T-helper 9 cell (primary cell): ENCODE measurements at places on chromosomes 6 and 20.

- no peak for DNase-seq
These were observed 98.5 kb downstream of the QKI start for GRCh38 chr6:163513003-163513402.

- DNase-seq, result no peak
These were observed 17.3 kb upstream of the CCDC167 start for GRCh38 chr6:37516920-37517405.

- no peak for DNase-seq
These were observed 40.4 kb downstream of the MAN1A1 start for GRCh38 chr6:119308991-119309657.

GRCh38 chr20:16040742-16041141, 532.5 kb downstream of the KIF16B start:
- no peak for DNase-seq

DNA sequence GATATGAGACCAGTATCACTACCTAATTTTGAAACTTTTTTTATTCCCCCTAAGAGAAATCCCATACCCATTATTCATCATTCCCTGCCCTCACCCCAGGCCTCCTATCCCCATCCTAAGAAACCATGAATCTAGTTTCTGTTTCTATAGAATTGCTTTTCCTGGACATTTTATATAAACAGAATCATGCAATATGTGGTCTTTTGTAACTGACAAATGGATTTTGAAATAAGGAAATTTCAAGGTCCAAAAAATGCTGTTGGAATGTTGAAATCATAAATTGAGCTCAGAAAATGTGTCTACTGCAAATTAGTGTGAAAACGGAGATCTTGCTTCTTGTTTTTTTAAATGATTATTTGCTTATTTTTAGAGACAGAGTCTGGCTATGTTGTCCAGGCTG, 25.1 kb downstream of the RNF217 start:
- DNase-seq, result no peak

- no peak for DNase-seq
These were observed 22.7 kb upstream of the RNF8 start for GRCh38 chr6:37331047-37331446.

GRCh38 chr6:139625998-139626975, 251.8 kb upstream of the CITED2 start:
- DNase-seq, result no peak

DNA sequence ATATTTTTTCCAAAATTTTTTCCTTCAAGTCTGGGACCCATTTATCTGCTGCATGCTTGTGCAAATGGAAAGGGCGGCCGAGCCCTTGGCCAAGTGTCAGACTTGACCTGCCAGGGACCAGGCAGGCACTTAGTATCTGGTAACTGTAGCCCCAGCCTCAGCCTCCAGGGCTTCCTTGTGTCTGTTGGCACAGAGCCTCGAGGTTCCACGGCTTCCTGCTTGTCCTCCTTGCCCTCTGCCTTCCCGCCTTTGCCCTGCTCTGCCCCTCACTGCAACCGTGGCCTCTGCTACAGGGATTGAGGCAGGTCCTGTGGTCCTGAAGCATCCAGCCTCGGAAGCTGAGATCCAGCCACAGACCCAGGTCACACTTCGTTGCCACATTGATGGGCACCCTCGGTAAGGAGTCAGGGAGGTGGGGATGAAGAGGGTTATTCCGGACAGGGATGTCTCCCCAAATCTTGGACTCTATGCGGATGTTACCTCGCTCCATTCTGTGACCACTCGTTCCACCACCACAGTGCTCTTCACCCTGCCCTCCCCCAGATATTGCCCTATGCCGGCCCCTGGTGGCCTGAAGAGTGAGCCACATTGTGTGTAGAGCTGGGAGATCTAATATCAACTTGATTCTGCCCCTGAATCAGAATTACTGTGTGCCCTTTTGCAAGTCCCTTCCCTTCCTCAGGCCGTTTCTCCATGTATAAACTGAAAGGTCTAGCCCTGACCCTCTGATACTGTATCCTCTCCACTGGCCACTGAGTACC, 41.5 kb upstream of the SRF start:
- no peak for DNase-seq

- DNase-seq, result no peak
These were observed 35.3 kb downstream of the TFAP2B start for GRCh38 chr6:50853939-50854338.

DNA sequence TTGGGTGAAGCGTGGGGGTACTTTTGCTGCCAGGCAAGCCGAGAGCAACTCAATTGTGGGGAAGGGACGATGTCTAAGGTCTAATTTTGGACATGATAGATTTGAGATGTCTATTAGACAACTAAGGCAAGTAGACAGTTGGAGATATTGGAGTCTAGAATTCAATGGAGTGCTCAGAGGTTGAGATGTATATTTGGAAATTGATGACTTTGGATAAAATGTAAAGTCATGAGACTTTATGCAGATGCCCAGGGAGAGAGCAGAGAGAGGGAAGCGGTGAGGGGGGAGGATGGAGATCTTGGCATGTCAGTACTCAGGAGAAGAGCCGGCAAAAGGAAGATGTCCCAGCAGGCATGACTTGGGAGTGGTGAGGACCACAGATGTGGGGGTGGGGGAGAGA, 6.9 kb downstream of the MYLK2 start:
- no peak for DNase-seq

DNA sequence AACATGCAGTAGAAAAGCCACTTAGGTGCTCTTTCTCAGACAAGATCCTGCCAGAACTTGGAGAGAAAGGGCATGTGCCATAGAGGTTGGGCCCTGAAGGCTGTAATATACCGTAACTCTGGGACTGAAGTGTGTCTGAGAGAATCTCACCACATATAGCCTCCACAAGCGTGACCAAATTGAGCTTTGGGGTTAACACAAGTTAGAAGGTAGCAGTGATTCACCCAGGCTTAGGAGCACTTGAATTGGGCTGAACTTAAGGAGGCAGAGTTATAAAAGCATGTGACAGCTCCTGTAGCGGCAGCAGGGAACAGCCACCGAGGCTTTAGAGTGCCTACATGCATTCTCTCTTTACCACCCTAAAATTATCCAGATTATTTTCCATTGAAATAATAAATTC, 361.6 kb downstream of the PHF3 start:
- DNase-seq, result no peak

DNA sequence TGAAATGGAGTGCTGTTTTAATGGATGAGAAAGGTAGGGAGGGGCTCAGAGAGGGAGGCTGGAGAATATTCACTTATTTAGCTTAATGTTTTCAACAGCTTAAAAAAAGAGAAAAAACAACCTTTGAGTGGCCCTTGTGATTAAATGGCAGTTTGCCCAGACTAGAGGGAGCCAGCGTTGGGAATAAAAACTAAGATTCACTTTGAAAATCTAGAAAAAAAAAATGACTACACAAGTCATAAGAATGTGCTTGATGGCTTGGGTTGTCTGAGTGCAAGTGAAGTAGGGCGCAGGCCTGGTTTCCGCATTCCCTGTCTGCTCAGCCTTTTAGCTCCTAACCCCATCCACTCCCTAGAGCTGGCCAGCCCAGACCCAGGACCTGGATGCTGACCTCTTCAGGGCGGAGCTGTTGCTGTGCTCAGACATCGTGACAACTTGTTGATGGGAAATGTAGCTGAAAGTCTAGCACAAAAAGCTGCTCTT, 28.9 kb downstream of the UTRN start:
- no peak for DNase-seq

- DNase-seq, result no peak
These were observed 95.0 kb downstream of the AK9 start for GRCh38 chr6:109595998-109596397.

GRCh38 chr20:1440024-1440423, 26.6 kb downstream of the NSFL1C start:
- no peak for DNase-seq

- DNase-seq, result no peak
These were observed 152.9 kb downstream of the RNASET2 start for GRCh38 chr6:166803471-166803870.

DNA sequence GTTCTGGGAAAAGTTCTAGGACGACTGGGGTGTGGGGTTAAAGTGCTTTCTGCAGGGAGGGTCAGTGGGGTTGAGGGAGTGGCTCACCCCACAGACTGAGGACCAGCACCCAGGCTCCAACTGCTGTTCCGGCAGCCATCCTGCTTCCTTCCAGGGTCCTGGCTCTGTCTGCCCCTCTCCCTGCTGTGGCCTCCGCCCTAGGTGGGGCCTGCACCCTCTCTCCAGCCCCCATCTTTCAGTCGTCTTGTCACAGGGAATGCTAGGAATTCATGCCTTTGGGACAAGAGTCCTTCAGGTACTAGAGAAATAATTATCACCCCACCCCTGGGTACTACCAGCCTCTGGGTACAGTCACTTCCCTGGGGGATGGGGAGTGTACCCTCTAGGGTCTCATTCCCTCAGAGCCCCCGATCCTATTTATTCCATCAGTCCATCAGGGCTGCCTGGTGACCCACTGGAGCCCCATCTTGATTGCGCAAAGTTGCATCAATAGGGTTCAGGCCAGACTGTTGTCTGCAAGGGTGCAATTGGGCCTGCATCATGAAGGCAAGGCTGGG, at the start of gene AGER:
Gene AGER, minus strand, starts transcription at position 170 of the 557 bp plus-strand sequence. Its CDS starts 31 bp downstream, at position 139.
- no peak for DNase-seq

- no peak for DNase-seq
These were observed 125.0 kb downstream of the TBX18 start for GRCh38 chr6:84639396-84639795.

- DNase-seq, result peak; percentile 52
These were observed 10.2 kb upstream of the CST5 start for GRCh38 chr20:23889775-23890187.

DNA sequence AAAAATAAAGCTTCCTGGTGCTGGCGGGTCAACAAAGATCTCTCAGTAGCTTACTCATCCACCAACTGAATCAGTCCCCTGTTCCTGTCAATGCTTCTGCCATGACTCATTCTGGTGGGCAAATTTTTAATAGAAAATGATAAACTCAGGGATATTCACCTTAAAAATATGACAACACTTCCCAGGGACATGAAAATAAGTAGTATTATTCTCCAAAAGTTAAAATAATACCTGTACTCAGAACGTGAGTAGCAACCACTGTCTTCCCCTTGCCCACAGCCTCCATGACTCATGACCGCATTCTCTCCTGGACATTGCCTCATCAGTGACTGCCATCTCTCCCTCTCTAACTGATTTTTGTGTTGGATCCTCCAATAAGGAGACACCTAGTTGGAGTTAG, 552.3 kb downstream of the KIF16B start:
- no peak for DNase-seq

DNA sequence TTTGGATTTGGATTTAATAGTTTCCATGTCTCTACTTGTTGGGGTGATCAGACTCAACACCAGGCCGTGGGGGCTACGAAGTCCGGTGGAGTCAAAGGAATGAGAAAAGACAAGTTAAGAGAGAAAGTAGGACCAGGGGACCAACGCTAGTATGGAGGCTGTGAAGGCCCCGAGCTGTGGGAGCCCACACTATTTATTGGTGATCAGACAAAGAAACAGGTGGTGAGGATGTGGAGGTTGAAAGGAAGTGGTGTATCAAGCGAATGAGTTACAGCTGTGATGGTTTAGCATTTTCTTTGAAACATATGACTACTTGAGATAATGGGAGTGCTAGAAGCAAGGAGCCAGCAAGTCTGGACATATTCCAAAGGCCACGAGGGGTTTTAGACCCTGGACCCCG, 62.4 kb downstream of the AKAP7 start:
- DNase-seq, result no peak

DNA sequence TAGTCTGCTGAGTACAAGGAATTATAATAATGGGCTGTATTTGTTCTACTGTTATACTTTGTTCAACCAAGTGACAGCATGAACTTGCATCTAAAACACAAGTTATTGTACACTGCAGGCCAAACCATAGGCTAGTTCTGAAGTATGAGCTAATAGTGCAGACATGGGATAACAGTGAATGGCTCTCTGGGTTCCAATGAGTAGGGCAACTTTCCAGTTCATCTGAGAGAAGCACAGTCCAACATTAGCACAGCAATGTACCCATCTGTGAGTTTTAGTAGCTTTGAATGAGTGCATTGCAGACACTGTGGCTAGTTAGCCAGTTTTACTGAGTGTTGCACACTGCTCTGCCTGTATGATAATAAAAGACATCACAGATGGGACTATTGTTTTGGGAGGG, 56.5 kb upstream of the FUT9 start:
- no peak for DNase-seq

DNA sequence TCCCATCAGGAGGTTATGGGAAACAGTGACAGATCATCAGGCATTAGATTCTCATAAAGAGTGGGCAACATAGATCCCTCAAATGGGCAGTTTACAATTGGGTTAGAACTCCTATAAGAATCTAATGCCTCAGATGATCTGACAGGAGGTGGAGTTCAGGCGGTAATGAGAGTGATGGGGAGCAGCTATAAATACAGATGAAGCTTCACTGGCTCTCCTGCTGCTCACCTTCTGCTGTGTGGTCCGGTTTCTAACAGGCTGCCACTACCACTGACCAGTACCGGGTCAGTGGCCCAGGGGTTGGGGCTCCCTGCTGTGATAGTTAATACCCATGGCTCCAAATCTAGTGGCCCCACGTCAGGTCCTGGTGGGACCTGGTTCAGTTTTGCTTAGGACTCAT, 135.7 kb downstream of the OR2B2 start:
- no peak for DNase-seq

DNA sequence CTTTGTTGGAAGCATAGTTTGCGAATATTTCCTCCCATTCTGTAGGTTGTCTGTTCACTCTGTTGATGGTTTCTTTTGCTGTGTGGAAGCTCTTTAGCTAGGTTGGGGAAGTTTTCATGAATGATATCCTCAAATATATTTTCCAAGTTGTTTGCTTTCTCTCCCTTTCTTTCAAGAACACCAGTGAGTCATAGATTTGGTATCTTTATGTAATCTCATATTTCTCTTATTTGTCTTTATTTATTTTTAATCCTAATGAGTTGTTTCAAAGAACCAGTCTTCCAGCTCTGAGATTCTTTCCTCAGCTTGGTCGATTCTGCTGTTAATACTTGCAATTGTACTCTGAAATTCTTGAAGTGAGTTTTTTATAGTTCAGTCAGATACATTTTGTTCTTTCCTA, 628.0 kb upstream of the ID4 start:
- DNase-seq, result no peak

DNA sequence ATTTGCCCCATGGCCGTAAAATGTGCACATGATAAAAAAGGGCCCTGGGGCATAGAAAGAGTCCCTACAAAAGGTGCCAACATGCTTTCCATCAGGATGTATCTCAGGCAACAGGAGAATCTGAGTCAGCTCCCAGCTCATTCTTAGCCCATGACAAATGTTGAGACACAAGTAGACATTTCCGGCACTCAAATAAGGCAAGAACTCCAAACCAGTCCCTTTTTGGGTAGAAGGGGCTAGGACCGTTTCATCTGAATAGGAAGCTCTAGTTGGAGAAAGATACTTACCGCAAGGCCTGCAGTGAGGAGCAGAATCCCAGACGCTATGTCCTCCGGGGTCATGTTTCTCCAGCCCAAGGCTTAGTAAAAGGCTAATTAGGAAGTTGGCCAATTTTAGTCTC, 261.0 kb upstream of the RIN2 start:
- DNase-seq, result no peak

- no peak for DNase-seq
These were observed 19.4 kb downstream of the FAM50B start for GRCh38 chr6:3868544-3868943.

GRCh38 chr20:19737025-19737424, 21.0 kb upstream of the RIN2 start:
- DNase-seq, result no peak
